Stimulated activated CD4-positive, alpha-beta T cell treated with anti-CD3 and anti-CD28 coated beads, Interleukin-12 subunit alpha, Interleukin-12 subunit beta, amount 100 ng/mL, for 48 hours (primary cell): ENCODE measurements at places on chromosomes 7 and 10.

DNA sequence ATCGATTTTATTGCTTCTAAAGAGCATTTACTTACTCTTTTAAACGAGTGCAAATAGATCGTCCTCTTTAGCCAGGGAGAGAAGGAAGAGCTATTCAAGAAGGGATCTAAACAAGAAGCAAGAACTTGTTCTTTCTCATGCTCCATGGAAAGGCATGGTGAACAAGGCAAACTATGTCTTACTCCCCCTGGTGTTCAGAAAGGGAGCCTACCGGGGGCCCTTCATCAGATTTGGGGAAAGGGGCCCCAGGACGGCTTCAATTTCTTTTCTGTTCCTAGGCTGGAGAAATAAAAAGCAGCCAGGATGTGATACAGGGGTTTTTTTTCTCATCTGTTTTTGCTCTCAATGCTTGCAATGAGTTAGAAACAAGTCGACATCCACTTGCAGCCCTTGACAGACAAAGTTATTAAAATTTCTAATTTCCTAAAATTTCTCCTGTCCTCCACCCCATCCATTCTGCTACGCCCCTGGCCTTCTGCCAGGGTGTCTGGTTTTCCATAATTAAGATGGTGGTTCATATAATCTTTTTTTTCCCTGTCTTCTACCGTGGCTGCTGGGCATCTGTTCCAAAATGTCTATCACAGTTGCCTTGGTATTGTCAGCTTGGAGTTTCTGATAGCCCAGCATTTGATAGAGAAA is 214.4 kb downstream of the CREB5 start:
- DNase-seq, result no peak

- DNase-seq, result no peak
Measured at GRCh38 chr10:9305018-9305655, 1250.6 kb downstream of the GATA3 start.

DNA sequence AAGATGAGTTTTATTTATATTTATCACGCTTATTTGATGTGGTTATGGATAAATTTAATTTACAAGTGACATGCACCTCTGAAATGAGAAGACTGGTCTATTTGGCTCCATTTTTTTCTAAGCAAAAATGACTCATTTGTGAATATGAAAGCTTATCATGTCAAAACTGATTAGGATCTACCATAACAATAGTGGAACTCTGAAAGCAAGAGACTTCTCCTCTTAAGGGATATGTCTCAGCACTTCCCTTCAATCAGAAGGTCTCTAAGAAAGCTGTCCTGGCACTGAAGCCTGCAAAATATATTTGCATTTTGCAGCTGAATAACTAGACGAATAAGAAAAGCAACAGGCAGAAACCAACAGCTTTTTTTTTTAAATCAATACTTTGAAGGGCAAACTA is 12.7 kb downstream of the FAS start:
- DNase-seq, result no peak

GRCh38 chr7:41788556-41788955 is 85.7 kb upstream of the INHBA start:
- no peak for DNase-seq

GRCh38 chr7:149296368-149296767 is 34.4 kb downstream of the ZNF783 start:
- no peak for DNase-seq

DNA sequence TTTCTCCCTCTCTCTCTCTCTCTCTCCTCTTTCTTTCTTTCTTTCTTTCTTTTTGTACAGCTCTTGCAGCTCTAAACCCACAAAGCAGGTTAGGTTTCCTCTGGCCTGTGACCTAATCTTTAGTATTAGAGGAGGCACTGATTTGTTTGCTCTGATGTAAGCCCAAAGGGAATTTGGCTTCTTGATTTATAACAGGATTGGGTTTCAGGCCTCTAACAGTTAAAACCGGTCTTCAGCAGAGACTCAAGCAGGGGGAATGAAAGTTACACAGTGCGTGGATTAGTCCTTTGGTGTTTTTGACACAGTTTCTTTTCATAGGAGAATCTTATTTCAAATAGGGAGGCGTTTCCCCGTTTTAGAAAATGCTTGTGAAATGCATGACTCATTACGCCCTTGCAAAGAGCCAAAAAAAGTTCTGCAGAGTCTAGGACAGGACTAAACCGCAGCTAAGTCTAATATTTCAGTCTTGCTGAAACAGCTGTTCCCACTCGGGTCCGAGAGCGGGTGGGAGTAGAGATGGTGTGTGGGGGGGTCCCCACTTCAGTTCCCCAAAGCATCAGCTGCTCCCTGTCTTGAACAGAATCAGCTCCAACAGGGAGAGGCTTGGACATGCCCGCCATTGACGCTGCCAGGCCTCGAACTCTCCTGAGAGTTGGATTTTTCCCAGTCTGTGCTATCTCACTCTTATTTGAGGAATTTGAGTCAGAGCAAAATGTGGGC is 296.5 kb upstream of the PITRM1 start:
- no peak for DNase-seq

GRCh38 chr10:124675261-124675660 is 68.9 kb downstream of the FAM53B start:
- DNase-seq, result no peak

- peak; percentile 69 for DNase-seq
Measured at GRCh38 chr10:69629897-69630650, at the start of gene FAM241B. Gene FAM241B (plus strand): TSS chr10:69630247. CDS start chr10:69631744, 1,497 bp downstream.

- no peak for DNase-seq
Measured at GRCh38 chr10:8033812-8034465, 20.5 kb upstream of the GATA3 start.

GRCh38 chr7:43632746-43633145 is 49.8 kb downstream of the STK17A start:
- no peak for DNase-seq

DNA sequence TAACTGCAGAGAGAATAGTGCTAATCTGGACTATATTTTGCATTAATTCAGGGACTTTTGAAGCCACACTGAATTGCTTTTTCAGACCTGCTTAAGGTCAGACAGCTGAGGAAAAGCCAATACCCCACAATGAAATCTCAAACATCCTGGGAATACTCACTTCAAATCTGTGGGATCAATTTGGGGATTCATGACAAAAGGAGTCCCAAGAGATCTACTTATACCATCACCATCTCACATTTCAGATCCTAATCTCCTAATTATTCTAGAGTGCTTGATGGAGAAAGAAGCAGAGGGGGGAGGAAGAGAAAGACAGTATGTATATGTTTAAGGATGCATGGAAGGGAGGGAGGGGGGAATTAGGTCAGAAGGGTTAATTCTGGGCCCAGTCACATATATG is 202.2 kb downstream of the CACNA2D1 start:
- DNase-seq, result no peak

DNA sequence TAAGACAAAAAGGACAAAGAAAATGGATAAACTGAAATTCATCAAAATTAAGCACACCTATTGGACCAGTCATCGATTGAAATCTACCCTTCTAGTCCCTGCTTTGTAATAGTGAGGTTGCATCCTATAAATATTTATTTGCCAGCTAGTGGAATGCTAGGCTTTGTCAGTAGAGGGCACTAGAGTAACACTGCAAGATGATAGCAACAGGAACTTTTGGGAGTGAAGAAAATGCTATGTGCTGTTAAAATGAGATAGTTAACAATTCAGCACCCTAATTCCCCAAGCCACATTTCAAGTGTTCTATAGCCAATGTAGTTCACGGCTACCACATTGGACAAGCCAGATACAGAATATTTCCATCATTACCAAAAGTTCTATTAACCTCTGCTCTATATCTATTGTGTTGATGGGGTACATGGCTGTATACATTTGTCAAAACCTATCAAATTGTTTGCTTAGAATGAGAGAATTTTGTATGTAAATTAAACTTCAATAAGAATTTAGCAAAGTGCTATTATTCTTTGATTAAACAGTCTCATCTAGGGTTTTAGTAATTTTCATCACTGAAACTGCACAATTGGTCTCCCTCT is 69.8 kb downstream of the LSMEM1 start:
- no peak for DNase-seq

GRCh38 chr10:131644289-131644688 is 256.5 kb upstream of the PPP2R2D start:
- no peak for DNase-seq

GRCh38 chr7:7790041-7790741 is 71.8 kb upstream of the RPA3 start:
- DNase-seq, result no peak

DNA sequence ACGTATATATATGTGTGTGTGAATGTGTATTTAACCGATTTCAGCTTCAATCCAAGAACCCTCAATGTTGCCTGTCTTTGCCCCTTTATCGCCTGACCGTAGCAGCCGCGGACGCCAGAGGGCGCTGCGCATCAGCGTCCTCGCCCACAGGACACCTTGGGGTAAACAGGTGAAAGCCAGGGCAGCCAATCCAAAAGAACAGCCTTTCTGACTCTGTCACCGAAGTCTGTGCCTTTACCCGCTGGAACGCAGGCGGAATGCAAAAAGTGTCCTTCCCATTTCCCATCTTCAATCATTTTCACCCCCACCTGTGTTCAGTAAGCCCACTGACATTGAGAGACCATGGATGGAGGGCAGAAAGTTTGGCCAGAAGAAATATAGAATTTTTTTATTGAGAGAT is 3.6 kb downstream of the NXPH1 start:
- DNase-seq, result peak; percentile 39

DNA sequence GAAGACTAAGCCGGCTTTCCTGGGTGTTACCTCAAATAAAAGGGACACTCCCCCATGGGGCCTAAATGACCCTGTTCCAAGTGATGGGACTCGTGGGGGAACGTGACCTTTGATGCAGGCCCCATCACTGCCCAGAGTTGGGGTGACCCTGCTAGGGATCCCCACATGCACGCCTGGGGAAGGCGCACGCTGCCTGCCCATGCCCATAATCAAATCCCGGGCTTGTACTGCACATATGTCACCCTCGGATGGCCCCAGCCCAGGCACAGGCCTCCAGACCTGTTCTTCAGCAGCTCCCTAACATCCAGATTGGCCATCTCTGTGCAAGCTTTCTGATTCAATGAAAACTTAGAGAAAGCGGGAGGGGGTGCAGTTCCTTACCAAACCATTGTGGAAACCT is 14.7 kb downstream of the EBF3 start:
- no peak for DNase-seq

DNA sequence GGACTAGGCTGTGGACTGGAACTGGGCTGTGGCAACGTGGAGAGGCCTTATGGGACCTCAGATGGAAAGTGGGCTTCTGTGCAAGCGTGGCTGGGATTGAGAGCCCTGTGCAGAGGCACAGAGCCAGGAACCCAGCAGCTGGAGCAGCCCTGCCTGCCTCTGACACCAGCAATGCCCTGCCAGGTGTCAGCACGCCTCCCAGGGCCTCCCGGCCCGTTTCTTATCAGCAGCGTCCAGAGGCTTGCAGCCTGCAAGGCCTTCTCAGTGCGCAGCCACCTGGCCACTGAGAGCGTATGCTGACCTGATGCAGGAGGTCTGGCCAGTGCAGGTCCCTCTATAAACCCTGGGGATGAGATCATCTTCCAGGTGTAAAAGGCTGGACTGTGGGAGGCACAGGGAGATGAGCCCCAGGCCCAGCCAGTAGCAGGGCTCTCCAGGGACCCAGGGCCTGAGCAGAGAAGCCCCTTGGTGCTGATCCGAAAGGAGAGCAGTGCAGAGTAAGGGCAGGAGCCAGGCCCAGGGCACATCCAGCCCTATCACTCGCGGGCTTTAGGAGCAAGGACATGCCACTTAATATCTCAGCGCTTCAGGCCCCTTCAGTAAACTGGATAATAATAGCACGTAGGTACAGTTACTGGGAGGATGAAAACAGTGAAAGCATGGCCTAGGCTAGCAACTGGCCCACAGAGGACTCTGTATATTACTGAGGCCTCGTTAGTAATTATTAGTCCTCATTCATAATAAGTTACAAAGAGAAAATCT is 38.8 kb upstream of the ANTXRL start:
- no peak for DNase-seq

- no peak for DNase-seq
Measured at GRCh38 chr10:84391326-84391725, 62.9 kb downstream of the CCSER2 start.

- DNase-seq, result no peak
Measured at GRCh38 chr7:149104214-149104613, 13.7 kb upstream of the ZNF786 start.

- DNase-seq, result no peak
Measured at GRCh38 chr10:110680273-110681020, 36.3 kb downstream of the RBM20 start.

DNA sequence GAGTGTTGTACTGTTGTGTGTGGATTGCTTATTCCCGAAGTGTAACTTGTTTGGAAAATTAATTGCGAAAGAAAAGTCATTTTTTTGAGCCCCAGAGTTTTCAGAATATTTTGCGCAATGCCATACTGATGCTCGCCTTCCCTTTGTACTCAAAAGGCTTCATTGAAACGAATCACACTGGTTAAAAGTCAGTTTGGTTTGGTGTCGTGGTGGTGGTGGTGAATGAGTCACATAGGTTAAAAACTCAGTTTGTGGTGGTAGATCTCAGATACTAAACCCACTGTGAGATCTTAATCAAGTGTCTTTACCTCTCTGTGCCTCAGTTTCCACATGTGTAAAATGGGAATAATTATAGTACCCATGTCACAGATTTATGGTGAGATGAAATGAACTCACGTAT is 61.1 kb upstream of the IL6 start:
- no peak for DNase-seq

DNA sequence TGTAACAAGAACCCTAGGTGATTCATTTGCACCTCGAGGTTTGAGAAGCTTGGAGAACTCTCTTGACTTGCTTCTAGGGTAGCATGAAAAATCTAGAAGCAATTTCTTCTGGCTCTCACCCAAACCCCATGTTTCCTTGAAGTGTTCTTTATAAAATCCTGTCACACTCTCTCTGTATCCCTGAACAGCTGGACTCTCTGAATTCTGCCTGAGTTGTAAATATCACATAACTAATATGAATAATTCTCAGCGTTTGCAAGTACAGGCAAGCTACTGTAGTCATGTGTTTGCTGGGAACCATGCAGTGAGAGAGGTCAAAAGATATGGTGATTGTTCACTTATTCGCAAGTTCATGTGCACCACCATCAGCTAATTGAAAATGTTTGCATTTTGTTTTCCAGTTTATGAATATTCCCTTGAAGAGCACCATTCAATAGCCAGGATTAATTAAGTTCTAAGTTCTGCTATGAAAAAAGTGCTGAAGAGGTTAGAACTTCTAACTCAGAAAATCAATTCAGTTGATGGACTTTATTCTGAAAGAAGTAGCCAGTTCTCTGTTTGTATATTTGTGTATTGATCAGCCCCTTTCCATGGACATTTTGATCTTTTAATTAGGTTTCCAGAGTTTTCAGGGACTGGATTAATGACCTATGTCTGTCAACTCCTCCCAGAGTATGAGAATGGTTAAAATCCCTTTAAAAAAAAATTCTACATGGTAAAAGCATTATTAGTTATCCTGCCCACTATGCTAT is 243.0 kb downstream of the PLXDC2 start:
- no peak for DNase-seq
